ENCODE measurements at places on chromosomes 16 and 17. TPM values are rescaled to one million over a fixed set of nuclear protein-coding genes. Genes with fewer than 3 reads are reported as not detected.

The CX3CL1 gene
- 0.07 TPM for total RNA-seq

The C16orf54 gene
- 1.5 TPM for total RNA-seq

The DNAAF8 gene
- 2.5 TPM for total RNA-seq

The HOXB7 gene
- total RNA-seq: 17.8 TPM

The CDRT15 gene
- not detected for total RNA-seq

The METTL23 gene
- total RNA-seq: 43.8 TPM

The PRAC1 gene
- not detected for total RNA-seq

The FOXF1 gene
- total RNA-seq: 0.10 TPM

The TBC1D3 gene
- total RNA-seq: 0.20 TPM

The CHST4 gene
- total RNA-seq: 0.43 TPM

The ZNF469 gene
- total RNA-seq: not detected

All from HT1080 (cell line).